ENCODE measurements at places on chromosomes 4 and X. TPM values are rescaled to one million over a fixed set of nuclear protein-coding genes. Genes with fewer than 3 reads are reported as not detected.

GRCh38 chr4:165201806-165202205 is 5.6 kb upstream of the KLHL2 start:
- no peak for DNase-seq

GRCh38 chrX:63327788-63328187 is 23.3 kb downstream of the SPIN4 start:
- DNase-seq = no peak

DNA sequence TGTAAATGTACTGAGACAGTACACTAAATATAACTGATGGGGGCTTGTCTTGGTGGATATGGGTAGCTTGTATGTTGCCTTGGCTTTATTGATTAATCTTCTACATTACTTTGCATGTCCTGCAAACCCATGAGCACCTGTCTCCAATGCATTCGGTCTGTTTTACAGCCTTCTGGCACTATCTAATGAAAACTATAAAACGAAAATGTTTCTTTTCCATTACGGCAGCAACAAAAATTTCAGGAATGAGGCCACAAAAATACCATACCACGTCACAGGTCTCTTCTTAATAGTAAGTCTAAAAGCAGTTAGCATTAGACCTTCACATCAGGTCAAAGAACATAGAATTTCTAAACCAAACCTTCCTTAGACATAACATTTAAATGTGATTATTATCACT is 49.8 kb downstream of the EDNRA start:
- no peak for DNase-seq

DNA sequence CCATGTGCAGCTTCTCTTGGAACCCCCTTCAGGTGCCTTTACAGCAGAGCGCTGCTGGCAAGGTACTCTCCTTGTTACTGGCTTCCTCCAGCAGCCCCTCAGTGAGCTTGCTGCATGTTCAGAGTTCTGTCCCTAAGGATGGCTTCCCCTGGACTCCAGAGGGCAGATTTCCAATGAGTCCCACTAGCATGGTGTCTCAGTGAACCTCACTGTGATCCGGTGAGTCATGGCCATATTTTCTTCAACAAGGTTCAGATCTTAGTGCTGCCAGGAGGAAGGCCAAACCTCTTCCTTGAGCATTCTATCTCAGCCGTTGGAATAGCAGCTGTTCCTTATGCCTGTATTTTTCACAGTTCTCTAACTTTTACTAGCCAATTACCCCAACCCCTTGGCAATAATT is 98.8 kb downstream of the CASK start:
- DNase-seq = no peak

The SOD3 gene
- 69.4 TPM for total RNA-seq

DNA sequence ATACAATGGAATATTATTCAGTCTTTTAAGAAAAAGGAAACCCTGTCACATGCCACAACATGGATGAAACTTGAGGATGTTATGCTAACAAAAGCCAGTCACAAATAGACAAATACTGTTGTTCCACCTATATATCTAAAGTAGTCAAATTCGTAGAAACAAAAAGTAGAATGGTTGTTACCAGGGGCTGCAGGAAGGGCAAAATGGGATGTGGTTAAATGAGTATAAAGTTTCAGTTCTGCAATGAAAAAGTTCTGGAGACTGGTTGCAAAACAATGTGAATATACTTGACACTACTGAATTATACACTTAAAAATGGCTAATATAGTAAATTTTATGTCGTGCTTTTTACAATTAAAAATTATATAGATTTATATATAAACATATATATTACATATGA is 12.2 kb downstream of the SPOCK3 start:
- no peak for DNase-seq

Data from left cardiac atrium (tissue), 4 donors.